Natural killer cell (primary cell): ENCODE measurements at places on chromosomes 7 and 10. TPM values are rescaled to one million over a fixed set of nuclear protein-coding genes. Genes with fewer than 3 reads are reported as not detected.

GRCh38 chr10:1476455-1476803 lies 260.9 kb downstream of the ADARB2 start:
- no peak overlapping the region for H3K4me3 ChIP-seq
- no peaks in the 10 kb centered on the region for H3K36me3 ChIP-seq
- H3K4me1 ChIP-seq: no peaks in the 10 kb centered on the region
- no peaks in the 10 kb centered on the region for H3K27me3 ChIP-seq
- DNase-seq: no peak
- H3K27ac ChIP-seq: no peak overlapping the region

DNA sequence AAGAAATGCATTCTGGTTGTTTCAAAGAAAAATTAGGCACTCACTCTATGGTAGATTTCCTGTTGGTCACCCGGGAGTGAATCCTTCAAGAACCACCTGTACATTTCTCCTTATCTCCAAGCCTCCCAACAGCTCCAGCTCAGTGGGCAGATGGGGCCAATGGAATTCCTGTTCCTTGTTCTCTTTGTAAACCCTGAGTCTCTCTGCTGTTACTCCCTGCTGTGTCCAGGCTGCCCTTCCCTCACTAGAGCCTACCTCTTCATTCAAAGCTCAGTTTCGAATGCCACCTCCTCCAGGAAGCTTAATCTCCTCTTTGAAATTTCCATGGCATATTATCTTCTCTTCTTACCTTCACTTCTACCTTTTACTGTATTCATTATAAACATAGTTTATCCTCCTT lies 3.5 kb upstream of the BMPER start:
- H3K4me1 ChIP-seq: peaks cover 12% of the 10 kb centered on the region
- no peak overlapping the region for H3K27ac ChIP-seq
- no peak for DNase-seq
- H3K4me3 ChIP-seq: no peak overlapping the region
- peaks cover 24% of the 10 kb centered on the region for H3K27me3 ChIP-seq

DNA sequence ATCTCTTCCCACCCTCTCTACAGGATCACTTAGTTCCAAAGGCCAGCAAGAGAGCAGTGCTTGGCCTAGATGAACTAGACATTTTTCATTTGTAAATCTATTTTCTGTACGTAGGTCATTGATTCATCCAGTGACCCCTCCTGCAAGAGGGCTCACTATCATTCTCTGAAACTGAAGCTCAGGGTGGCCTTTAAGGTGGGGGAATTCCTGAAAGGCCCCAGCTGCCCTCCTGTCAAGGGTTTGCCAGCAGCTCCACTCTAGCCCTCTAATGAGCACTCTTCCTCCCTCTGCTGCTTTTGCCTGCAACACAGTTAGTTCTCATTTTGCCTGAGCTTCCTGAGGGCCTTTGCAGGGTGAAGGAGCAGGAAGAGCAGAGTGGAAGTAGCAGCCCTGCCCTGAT lies 41.2 kb downstream of the LRRC18 start:
- H3K4me3 ChIP-seq: no peak overlapping the region
- H3K4me1 ChIP-seq: no peaks in the 10 kb centered on the region
- no peak for DNase-seq
- no peaks in the 10 kb centered on the region for H3K27me3 ChIP-seq
- no peaks in the 10 kb centered on the region for H3K36me3 ChIP-seq

GRCh38 chr7:68245688-68246087 lies 1249.1 kb downstream of the TYW1 start:
- no peaks in the 10 kb centered on the region for H3K4me1 ChIP-seq
- no peak overlapping the region for H3K4me3 ChIP-seq
- no peaks in the 10 kb centered on the region for H3K36me3 ChIP-seq
- H3K27ac ChIP-seq: no peak overlapping the region
- no peak for DNase-seq

GRCh38 chr7:120023494-120024167 lies 249.3 kb upstream of the KCND2 start:
- H3K27ac ChIP-seq: no peak overlapping the region
- H3K27me3 ChIP-seq: no peaks in the 10 kb centered on the region
- H3K4me3 ChIP-seq: no peak overlapping the region
- DNase-seq: no peak

DNA sequence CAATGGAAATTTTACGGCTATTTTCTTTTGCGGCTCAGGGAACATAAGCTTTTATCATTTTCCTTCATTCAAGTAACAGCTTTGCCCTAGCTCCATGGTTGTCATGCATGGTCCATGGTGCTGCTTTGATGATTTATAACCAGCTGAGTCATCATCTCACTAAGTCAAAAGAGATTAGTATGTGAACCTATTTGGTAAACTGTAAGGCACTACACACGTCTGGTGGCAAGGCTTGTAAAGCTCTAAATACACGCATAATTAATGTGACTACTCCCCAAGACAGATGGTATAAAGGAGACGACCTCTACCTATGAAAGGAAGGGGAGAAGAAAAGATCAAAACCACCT lies 340.2 kb downstream of the KCNMA1 start:
- no peak for DNase-seq
- H3K4me1 ChIP-seq: no peaks in the 10 kb centered on the region
- no peak overlapping the region for H3K4me3 ChIP-seq
- H3K36me3 ChIP-seq: no peaks in the 10 kb centered on the region

DNA sequence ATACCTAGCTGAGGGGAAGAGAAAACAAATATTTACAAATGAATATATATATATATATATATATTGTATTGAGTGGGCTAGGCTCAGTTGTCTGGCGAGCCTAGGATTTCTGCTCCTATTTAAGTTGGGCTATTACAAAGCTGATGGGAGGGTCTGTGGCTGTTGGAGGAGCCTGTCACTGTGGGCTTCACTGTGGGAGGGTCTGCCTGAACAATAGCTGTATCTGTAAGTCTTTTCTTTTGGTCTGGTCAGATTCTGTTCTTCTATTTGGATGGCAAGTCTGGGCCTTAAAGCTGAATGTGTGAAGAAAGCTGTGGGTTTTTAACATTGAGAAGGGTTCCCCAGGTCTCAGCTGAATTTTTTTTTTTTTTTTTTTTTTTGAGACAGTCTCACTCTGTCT lies 220.6 kb upstream of the LYZL1 start:
- H3K4me1 ChIP-seq: no peaks in the 10 kb centered on the region
- H3K27ac ChIP-seq: no peak overlapping the region
- H3K4me3 ChIP-seq: no peak overlapping the region
- DNase-seq: no peak
- peaks cover 4% of the 10 kb centered on the region for H3K27me3 ChIP-seq

- no peaks in the 10 kb centered on the region for H3K4me1 ChIP-seq
- H3K27ac ChIP-seq: no peak overlapping the region
- H3K36me3 ChIP-seq: no peaks in the 10 kb centered on the region
- H3K27me3 ChIP-seq: no peaks in the 10 kb centered on the region
- no peak for DNase-seq
Measured at GRCh38 chr7:71558806-71559613, 427.1 kb downstream of the GALNT17 start.

- no peak overlapping the region for H3K4me3 ChIP-seq
- no peak overlapping the region for H3K27ac ChIP-seq
- no peaks in the 10 kb centered on the region for H3K4me1 ChIP-seq
- H3K27me3 ChIP-seq: no peaks in the 10 kb centered on the region
- DNase-seq: no peak
Measured at GRCh38 chr7:30920021-30920583, 8.4 kb downstream of the AQP1 start.

GRCh38 chr10:68876246-68877138 lies 24.6 kb upstream of the DDX50 start:
- H3K4me1 ChIP-seq: no peaks in the 10 kb centered on the region
- DNase-seq: no peak
- H3K27me3 ChIP-seq: no peaks in the 10 kb centered on the region
- H3K27ac ChIP-seq: no peak overlapping the region
- H3K4me3 ChIP-seq: no peak overlapping the region
- no peaks in the 10 kb centered on the region for H3K36me3 ChIP-seq

GRCh38 chr10:91856637-91857036 lies 52.6 kb downstream of the FGFBP3 start:
- no peak for DNase-seq
- H3K27me3 ChIP-seq: no peaks in the 10 kb centered on the region
- no peak overlapping the region for H3K4me3 ChIP-seq
- peaks cover 74% of the 10 kb centered on the region for H3K36me3 ChIP-seq
- H3K4me1 ChIP-seq: no peaks in the 10 kb centered on the region

GRCh38 chr10:7819121-7819460 lies 786 bp downstream of the TAF3 start:
- peak overlapping the region; percentile 89 for H3K4me3 ChIP-seq
- no peak overlapping the region for H3K27ac ChIP-seq
- peaks cover 17% of the 10 kb centered on the region for H3K4me1 ChIP-seq
- peaks cover 5% of the 10 kb centered on the region for H3K36me3 ChIP-seq
- DNase-seq: peak; percentile 49

- no peak overlapping the region for H3K4me3 ChIP-seq
- H3K36me3 ChIP-seq: no peaks in the 10 kb centered on the region
- no peak overlapping the region for H3K27ac ChIP-seq
- DNase-seq: no peak
Measured at GRCh38 chr10:61187601-61188000, 243.6 kb upstream of the RHOBTB1 start.

DNA sequence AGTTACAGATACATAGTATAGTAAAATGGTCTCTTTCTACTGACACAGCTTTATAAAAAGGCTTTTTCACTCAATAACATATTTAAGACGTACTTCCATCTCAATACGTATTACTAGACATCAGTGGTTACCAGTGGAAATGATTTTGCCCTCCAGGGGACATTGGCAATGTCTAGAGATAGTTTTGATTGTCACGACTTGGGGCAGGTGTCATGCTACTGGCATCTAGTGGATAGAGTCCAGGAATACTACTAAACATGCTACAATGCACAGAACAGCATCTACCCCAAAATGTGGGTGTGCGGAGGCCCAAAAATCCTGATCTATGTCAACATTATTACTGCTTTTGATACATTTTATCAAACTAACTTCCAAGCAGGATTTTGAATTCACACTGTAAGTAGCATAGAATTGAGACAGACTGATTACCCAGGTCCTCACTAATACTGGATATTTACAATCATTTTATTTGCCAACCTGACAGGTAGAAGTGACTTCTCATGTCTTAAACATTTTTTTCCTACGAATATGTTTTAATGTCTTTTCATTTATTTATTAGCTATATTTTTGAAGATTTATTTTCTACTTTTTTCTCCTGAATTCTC lies 53.8 kb downstream of the HGF start:
- no peak overlapping the region for H3K27ac ChIP-seq
- H3K4me3 ChIP-seq: no peak overlapping the region
- H3K27me3 ChIP-seq: no peaks in the 10 kb centered on the region
- H3K36me3 ChIP-seq: no peaks in the 10 kb centered on the region

DNA sequence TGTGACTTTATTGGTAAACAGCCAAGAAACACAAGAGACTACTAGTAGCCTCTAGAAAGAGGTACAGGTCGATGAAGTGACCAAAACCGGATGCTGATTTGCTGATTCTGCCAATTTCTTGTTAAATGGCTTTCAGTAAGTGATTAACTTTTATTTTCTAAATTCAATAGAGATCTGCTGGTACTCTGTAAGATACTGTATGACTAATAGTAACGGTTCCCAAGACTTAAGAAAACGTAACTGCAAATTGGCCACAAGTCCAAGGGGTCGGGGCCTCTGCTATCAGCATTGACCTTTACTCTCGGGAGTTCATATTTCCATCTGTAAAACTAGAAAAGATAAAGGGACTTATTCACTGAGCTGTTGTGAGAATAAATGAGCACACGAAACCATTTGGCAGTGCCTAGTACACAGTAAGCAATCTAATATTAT lies 1.4 kb downstream of the FAM3C start:
- H3K27me3 ChIP-seq: no peaks in the 10 kb centered on the region
- no peak for DNase-seq

DNA sequence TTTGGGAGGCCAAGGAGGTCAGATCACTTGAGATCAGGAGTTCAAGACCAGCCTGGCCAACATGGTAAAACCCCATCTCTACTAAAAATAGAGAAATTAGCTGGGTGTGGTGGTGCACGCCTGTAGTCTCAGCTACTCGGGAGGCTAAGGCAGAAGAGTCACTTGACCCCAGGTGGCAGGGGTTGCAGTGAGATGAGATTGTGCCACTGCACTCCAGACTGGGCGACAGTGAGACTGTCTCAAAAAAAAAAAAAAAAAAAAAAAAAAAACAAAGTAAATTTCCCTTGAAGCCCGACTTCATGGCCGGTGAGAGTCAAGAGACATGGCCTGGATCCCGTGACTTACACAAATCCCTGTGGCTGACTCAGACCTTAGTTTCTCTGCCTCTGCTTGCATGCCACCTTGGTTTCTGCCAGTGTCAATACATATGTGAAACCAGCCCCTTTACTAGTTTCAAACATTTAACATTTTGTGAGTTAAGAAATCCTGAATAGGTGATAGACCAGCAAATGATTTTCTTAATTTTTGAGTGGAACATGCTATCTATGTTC lies 62.8 kb downstream of the ZEB1 start:
- no peak for DNase-seq
- no peak overlapping the region for H3K4me3 ChIP-seq
- no peak overlapping the region for H3K27ac ChIP-seq
- H3K4me1 ChIP-seq: no peaks in the 10 kb centered on the region
- no peaks in the 10 kb centered on the region for H3K27me3 ChIP-seq

DNA sequence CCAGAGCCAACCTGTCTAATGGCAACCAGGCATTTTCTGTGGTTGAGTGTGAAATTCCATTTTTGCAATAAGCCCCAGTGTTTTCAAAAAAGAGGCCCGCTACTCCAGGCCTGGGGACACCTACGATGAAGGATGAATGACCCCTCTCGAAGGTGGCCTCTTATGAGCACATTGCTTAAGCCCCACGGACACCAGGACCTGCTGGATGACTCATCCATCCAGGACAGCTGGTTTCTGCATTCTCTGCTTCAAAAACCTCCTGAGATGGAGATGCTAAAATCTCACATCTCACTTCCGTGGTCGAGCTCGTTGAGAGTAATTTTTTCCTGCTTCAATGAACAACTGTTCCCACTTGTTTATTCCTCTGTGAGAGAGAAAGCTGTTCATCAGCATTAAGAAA lies 150.2 kb upstream of the FZD8 start:
- H3K4me1 ChIP-seq: no peaks in the 10 kb centered on the region
- no peaks in the 10 kb centered on the region for H3K36me3 ChIP-seq
- DNase-seq: no peak
- no peak overlapping the region for H3K4me3 ChIP-seq
- no peaks in the 10 kb centered on the region for H3K27me3 ChIP-seq
- H3K27ac ChIP-seq: no peak overlapping the region

GRCh38 chr7:91826377-91826776 lies 54.1 kb downstream of the MTERF1 start:
- H3K27me3 ChIP-seq: no peaks in the 10 kb centered on the region
- no peaks in the 10 kb centered on the region for H3K4me1 ChIP-seq
- H3K4me3 ChIP-seq: no peak overlapping the region
- H3K27ac ChIP-seq: no peak overlapping the region

Gene CHST3
- total RNA-seq: not detected

Gene FOXI2
- not detected for total RNA-seq

Gene TUBB8
- total RNA-seq: 0.89 TPM

Gene STAMBPL1
- 18.1 TPM for total RNA-seq

Gene MPP7
- 21.0 TPM for total RNA-seq

Gene LDB3
- not detected for total RNA-seq
